Lung (tissue), 17 donors: ENCODE measurements at places on chromosomes 16 and 17.

GRCh38 chr17:57143361-57143760 is 58.3 kb downstream of the AKAP1 start:
- no peak for DNase-seq

- no peak for DNase-seq
Observed at GRCh38 chr17:43814714-43815113, 18.2 kb downstream of the MPP3 start.

- DNase-seq, result peak; percentile 64
Observed at GRCh38 chr17:17836818-17837379, at the start of gene SREBF1. TSS of gene SREBF1 (minus strand) at chr17:17836986. CDS start at chr17:17836817, 169 bp downstream.

- no peak for DNase-seq
Observed at GRCh38 chr17:64336760-64337413, 53.8 kb downstream of the PECAM1 start.

DNA sequence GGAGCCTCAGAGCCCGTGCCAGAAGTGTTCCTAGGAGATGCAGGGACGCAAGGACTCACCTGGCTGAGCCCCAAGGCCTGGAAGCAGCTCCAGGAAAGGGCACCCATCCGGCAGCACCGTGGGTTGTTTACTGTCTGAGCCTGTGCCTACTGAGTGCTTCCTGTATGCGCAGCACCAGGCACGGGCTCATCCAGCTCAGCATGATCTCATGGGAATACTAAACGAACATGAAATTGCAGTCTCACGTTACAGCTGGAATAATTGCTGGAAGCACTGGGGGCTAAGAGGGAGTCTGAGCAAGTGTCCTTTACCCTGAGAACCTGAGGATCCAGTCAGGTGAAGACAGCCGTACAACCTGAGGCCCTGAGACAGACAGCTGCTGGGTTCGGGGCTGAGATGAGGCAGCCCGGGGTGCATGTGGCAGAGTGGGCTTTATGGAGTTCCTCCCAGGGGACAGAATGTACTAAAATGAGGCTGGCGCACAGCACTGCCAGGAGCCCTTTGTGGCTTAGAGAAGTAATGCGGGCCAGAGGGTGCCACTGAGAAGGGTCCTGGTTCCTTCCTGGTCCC is 5.4 kb downstream of the CTRL start:
- no peak for DNase-seq

- DNase-seq, result no peak
Observed at GRCh38 chr16:84446084-84446483, 58.4 kb downstream of the MEAK7 start.

- peak; percentile 93 for DNase-seq
Observed at GRCh38 chr17:64707050-64707591, 45.0 kb upstream of the SMURF2 start.

- DNase-seq, result no peak
Observed at GRCh38 chr16:88783391-88784073, 1.5 kb downstream of the PIEZO1 start.

DNA sequence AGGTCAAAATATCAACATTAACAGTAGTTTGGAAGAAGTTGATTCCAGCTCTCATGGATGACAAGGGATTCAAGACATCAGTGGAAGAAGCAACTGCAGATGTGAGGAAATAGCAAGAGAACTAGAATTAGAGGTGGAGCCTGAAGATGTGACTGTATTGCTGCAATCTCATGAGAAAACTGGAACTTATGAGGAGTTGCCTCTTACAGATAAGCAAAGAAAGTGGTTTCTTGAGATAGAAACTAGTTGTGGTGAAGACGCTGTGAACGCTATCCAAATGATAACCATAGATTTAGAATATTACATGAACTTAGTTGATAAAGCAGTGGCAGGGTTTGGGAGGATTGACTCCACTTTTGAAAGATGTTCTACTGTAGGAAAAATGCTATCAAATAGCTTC is 67.8 kb downstream of the GOSR1 start:
- no peak for DNase-seq

DNA sequence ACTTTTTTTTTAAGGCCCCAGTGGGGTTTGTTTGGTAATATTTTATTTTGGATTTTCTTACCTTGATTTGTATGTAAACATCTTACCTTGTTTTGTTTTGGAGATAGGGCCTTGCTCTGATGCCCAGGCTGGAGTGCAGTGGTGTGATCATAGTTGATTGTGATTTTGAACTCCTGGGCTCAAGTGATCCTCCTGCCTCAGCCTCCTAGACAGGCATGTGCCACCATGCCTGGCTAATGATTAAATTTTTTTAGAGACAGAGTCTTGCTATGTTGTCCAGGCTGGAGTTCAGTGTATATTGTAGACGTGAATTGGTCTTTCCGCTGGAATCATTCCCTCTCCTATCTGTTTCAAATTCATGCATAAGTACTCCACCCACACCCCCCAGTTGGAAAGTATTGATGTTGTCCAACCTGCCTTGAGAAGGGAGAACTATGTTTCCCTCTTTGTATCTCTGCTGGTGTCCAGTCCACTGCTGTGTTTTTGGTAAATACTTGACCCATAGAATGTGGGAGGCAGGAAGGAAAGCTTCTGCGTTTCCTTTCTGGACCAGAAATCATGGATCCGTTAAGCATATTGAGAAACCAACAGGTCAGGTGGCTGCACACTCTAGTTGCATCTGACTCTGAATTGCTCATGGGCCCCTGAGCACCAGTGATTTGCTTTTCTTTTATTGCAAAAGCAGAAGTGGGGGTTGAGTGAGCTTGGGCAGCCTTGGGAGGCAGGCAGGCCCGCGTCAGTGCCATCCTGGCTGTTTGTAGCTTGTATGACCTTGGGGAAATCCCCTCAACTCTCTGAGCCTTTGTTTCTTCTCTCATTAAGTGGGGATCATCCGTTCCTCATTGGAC is 25.0 kb downstream of the RMI2 start:
- no peak for DNase-seq

- no peak for DNase-seq
Observed at GRCh38 chr17:31349454-31349853, 28.0 kb upstream of the EVI2A start.

DNA sequence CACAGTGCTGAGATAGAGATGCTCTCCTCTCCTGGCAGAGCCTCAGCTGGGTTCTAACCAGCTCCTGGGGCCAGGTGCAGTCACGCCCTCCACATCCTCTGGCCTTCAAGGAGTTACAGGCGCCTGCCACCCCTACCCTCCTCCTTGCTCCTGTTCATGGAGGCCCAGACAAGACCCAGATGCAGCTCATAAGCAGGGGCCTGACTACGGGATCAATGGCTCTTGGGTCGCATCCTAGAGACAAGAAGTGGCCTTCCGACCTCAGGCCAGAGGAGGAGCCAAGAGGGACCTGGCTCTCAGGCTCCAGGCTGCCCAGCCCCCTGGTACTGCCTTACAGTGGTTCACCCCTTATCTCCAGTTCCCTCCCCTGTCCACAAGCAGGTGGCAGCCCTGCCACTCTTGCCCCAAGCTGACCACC is 23.0 kb downstream of the ARHGAP27 start:
- DNase-seq, result no peak

DNA sequence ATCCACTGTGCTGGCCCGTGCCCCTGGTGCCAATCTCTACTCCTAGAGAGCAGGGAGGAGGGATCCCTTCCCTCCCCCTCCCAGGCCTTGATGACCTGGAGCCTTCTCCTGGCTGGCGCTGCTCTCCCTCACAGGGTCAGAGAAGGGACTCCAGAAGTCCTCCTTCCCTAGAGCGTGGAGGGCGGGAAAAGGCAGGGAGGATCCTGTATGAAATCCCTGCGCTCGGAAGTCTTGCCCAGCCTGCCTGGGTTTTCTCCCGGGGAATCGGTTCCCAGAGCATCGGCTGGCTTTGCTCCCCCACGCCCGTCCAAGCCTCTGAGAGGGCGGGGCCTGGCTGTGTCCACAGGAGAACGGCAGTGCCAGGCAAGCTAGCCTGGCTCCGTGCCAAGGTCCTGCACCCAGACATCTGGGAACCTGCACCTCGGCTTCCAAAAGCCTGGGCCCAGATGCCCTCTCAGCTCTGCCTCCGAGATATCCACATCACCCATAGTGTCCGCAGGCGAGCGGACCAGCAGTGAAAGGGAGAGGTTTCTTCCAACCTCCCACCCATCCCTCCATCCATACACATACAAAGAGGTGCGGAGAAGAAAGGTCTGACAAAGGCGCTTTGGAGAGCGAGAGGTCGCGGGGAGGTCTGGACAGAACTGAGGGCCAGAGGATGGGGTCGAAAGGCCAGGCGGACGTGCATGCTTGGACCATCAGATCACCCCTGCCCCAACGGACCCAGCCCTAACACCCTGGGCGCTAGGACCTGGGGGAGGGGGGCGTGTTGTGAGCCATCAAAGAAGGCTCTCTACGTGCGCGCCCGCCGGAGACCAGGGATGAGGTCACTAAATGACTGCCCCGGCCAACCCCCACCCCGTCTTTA is 1.1 kb downstream of the MPP2 start:
- peak; percentile 75 for DNase-seq

GRCh38 chr17:31869797-31870568 is 10.9 kb upstream of the COPRS start:
- DNase-seq, result no peak
